ENCODE measurements at places on chromosomes 3 and 15. TPM values are rescaled to one million over a fixed set of nuclear protein-coding genes. Genes with fewer than 3 reads are reported as not detected.

Gene GAP43
- not detected for total RNA-seq

Gene C3orf22
- total RNA-seq = not detected

Gene SLC9A9
- total RNA-seq = 13.0 TPM

DNA sequence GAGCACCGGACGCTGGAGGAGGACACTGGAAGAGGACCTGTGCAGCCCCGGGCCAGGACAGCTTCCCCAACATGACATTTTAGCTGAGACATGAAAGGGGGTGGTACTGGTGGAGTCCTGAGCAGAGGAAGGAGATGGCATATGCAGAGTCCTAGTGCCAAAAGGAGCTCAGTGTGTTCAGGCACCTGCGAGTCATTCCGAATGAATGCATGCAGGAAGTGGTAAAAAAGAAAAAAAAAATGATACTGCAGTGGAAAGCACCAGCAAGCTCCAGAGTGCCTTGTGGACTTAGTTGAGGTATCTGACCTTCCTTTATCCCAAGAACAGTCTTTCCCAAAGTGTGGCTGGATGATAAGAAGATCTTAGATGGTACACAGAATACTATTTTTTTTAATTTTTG, 6.6 kb upstream of the ZNF148 start:
- H3K27ac ChIP-seq = no peak overlapping the region
- no peak overlapping the region for H3K4me3 ChIP-seq

Gene HESX1
- total RNA-seq = 0.82 TPM

Gene CDCP1
- total RNA-seq = 52.0 TPM

Gene BCL6
- 39.9 TPM for total RNA-seq

DNA sequence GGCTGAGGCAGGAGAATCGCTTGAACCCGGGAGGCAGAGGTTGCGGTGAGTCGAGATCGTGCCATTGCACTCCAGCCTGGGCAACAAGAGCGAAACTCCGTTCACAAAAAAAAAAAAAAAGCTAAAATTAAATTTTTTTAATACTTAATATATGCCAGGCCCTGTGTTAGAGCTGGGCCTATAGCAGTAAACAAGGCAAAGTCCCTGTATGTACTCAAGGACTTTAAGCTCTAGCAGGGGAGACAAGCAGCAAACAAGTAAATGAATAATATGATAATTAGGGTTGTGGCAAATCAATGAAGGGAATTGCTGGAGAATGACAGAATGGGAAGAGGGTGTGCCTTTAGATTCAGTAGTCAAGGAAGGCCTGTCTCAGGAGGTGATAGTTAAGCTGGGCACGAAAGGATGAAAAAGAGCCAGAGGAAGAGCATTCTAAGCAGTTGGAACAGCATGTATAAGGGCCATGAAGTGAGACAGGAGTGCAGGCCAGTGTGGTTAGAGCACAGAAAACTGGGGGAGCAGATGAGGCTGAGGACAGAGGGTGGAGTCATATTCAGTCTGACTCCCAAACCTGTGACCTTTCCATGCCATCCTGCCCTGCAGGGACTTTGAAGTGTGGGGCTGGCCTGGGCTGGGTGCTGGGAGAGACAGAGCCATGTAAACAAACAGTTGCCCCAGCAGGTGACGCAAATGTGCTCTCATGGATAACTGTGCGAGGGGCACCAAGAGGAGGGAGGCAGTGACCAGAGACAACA, 6.6 kb upstream of the RAF1 start:
- no peak overlapping the region for H3K4me3 ChIP-seq
- H3K4me1 ChIP-seq = no peaks in the 10 kb centered on the region
- no peak for DNase-seq
- H3K36me3 ChIP-seq = no peaks in the 10 kb centered on the region

DNA sequence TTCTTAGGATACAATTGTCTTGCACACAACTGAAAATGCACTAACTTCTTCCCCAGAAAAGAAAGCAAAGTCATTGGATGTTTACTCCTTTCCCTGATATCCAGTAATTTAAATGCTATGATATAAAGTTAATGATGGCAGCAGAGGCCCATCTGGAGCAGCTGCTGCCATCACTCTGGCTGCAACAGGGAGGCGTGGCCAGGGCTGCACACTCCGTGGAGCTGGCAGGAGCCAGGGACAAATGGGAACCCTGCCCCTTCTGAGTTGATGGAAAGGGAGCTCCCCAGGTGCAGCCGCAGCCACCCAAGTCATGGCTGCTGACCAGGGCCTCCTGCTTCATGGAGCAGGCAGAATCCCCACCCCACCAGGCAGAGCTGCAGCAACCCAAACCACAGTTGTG, 72.6 kb upstream of the ALDH1A3 start:
- DNase-seq = no peak
- no peaks in the 10 kb centered on the region for H3K36me3 ChIP-seq
- H3K27ac ChIP-seq = no peak overlapping the region
- H3K4me3 ChIP-seq = no peak overlapping the region
- no peaks in the 10 kb centered on the region for H3K4me1 ChIP-seq
- H3K27me3 ChIP-seq = no peaks in the 10 kb centered on the region

DNA sequence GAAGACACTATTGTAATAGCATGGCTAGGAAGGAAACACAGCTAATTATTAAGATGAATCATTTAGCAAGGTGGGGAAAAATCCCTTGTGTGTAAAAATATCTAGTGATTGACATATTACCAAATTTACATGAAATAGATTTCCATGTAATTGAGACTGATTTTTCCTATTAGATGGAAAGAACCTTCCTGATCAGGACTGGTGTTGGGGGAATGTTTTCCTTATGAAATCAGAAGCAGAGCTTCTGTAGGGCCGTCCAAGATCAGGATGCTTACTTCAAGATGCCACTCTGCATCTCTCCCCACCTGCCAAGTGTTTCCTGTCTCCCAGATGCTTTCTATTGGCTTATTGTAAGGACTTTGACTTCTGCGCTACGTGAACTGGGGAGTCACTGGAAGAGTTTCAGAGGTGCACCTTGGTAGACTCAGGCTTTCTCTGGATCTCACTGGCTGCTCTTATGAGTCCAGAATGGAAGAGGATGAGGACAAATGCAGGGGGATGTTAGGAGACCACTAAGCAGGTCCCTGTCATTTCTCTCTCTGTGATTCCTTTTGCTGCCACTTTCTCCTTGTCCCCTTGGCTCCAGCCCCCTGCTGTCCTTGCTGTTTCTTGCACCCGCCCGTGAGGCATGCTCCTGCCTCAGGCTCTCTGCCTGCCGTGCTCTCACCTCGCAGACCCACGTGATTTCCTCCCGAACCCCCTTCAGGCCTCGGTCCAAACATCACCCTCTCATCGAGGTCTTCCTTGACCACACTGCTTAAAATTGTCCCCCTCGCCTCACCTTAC, 30.1 kb downstream of the BTD start:
- DNase-seq = no peak
- H3K36me3 ChIP-seq = no peaks in the 10 kb centered on the region
- H3K4me1 ChIP-seq = peaks cover 11% of the 10 kb centered on the region
- H3K4me3 ChIP-seq = no peak overlapping the region
- H3K27me3 ChIP-seq = no peaks in the 10 kb centered on the region

DNA sequence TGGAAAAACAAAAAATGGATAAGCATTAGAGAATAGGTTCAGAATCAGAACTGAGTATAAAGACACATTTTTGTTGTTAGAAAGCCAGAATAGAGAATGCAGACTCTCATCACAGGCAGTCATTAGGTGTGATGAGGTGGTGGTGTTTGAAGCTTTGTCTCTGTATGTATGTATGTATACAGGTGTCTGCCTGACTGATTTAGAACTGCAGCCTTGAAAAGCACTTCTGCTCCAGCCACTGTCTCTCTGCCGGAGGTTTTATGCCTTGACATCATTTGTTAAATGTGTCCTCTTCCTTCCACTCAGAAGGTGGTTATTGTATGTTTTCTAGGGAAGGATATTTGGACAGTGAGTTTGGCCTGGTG, 80.7 kb upstream of the ZBED2 start:
- peaks cover 29% of the 10 kb centered on the region for H3K4me1 ChIP-seq
- H3K4me3 ChIP-seq = no peak overlapping the region
- H3K27me3 ChIP-seq = no peaks in the 10 kb centered on the region
- H3K27ac ChIP-seq = peak overlapping the region; percentile 80
- DNase-seq = no peak

DNA sequence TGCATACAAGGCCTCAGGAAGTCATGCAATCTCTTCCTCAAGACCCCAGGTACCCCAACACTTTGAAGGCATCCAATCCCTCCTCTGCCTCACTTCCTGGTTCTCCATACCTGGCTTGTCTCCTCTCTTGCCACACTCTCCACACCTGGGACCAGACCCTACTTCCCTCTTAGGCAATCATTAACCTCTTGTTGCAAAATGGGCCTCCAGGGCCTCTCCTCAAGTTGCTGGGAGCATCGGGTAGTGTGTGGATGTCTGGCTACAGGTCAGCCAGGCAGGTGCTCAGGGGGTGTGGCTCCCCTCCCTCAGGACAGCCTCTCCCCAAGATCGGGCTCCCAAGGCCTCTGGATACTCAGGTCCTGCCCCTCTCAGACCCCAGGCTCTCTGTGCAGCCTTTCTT, 8.6 kb downstream of the PLA2G4E start:
- H3K36me3 ChIP-seq = no peaks in the 10 kb centered on the region
- peak overlapping the region; percentile 40 for H3K27ac ChIP-seq
- no peak overlapping the region for H3K4me3 ChIP-seq
- peak; percentile 54 for DNase-seq

GRCh38 chr15:62940093-62940754, 102.3 kb upstream of the TPM1 start:
- H3K27me3 ChIP-seq = no peaks in the 10 kb centered on the region
- H3K27ac ChIP-seq = peak overlapping the region; percentile 66
- DNase-seq = no peak
- H3K4me3 ChIP-seq = no peak overlapping the region
- H3K36me3 ChIP-seq = no peaks in the 10 kb centered on the region
- H3K4me1 ChIP-seq = peaks cover 18% of the 10 kb centered on the region

DNA sequence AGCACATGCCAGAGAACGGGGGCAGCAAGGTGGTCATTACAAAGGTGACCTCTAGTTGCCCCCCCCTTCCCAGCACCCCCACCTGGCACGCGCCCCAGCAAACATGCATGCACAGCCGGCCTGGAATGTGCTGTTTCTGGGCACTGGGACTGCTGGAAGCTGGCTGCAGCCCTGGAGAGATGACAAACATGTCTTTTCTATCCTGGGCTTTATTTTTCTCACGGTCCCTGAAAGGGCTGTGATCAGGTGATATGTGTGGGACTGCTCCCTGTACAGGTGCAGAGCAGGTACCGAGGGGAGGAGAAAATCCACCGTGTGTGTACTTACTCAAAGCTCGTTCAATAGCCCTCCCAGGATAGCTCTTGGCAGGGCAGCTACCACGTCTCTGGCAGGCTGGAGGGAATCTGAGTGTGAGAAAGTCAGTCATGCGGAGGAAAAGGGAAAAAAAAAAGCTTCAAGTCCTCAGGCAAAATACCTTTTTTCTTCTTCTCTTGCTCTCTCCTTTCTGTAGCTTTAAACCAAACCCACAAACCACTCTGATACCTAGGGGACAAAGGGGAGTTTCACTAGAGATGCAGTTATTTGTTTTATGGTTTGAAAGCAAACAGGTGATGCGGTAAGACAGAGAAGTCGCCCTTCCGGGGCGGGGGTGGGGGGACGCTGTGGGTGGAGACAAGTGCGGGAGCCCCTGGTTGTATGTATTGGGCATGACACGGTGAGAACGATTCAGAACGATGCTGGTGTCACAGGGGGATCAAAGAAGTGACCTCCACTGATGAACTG, 5.0 kb upstream of the HES1 start:
- DNase-seq = peak; percentile 62
- H3K36me3 ChIP-seq = no peaks in the 10 kb centered on the region
- H3K4me3 ChIP-seq = peak overlapping the region; percentile 30
- peak overlapping the region; percentile 73 for H3K27ac ChIP-seq
- H3K27me3 ChIP-seq = no peaks in the 10 kb centered on the region
- peaks cover 46% of the 10 kb centered on the region for H3K4me1 ChIP-seq

- H3K27me3 ChIP-seq = no peaks in the 10 kb centered on the region
- H3K4me1 ChIP-seq = no peaks in the 10 kb centered on the region
- H3K27ac ChIP-seq = no peak overlapping the region
- H3K36me3 ChIP-seq = no peaks in the 10 kb centered on the region
- DNase-seq = no peak
These were observed 50.8 kb upstream of the XRN1 start for GRCh38 chr3:142498397-142499180.

Data from transverse colon (tissue), 4 donors.